ENCODE measurements at places on chromosomes 1 and 21.
A peak's percentile ranks its signal among the peaks of the same experiment; 100 is the strongest.

DNA sequence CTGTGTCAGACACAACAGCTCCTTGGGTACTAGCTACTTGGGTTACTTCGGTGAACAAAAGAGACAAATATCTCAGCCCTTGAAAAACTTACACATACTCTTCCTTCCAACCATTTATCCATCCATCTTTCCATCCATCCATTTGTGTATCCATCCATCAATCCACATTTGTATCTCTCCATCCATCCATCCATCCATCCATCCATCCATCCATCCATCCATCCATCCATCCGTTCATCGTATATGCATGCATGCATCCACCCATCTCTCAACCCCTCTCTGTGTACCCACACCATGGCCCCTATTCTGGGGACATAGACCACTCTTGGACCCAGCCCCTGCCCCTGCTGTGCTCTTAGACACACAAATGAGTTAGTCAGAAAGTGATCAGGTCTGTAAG, 40.2 kb downstream of the FAAH start:
- no peak for DNase-seq

DNA sequence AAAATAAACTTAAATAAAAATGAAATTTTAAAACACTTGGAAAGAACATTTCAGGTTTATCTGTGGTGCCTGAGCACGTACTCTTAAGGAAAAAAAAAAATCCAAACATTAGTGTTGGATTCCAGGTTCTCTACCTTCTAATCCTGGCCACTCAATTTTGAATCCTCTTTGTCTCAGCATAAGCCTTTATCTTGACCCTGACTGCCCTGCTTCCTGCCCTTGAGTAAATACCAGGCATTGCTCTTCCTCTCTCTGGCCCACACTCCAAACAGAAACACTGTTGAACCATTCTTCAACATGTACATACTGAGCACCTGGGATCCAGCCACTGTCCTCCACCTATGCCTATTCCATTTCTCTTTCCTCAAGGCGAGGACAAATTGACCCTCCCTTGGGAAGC, 11.4 kb upstream of the VANGL1 start:
- DNase-seq: no peak

GRCh38 chr1:238789916-238790667, 596.3 kb upstream of the CHRM3 start:
- DNase-seq: no peak

DNA sequence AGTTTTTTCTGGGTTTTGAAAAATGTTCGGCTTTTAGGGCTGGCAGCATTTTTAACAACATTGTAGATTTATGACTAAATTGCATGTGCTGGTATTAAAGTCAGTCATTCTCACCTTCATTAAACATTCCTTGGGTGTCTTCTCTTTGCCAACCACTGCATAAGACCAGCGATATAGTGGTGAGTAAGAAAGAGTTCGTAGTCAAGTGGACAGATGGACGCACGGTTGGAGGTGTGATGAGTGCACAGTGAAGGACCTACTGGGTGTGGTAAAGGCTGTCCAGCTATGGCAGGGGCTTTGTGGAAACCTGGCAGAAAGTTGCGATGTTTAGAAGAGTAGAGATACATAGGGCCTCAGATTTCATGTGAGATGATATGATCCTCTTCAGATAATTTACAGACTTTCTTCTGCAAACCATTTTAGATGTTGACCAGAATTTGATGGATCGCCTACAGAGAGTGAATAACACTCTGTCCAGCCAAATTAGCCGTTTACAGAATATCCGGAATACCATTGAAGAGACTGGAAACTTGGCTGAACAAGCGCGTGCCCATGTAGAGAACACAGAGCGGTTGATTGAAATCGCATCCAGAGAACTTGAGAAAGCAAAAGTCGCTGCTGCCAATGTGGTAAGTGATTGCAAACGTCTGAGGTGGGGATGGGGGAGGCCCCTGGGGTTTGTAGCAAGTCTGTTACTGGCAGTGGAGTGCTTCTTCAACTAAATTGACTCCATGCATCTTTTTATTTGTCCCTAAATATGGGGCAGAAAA, 56.0 kb upstream of the LAMC2 start:
- DNase-seq: no peak

DNA sequence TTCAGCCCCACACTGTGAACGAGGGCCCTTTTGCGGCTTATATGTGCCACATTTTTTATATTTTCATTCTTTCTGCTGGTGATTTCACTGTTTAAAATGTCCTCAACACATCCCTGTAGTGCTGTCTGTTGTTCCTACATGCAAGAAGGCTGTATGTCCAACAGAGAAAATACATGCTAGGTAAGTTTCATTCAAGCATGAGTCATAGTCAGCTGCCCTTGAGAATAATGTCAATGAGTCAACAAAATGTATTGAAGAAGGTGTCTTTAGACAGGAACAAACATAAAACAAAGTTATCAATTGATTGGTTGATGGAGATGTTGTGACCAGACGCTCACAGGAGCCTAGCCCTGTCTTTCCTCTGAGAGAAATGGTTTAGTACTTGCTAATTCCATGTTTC, 553.4 kb downstream of the PLPP3 start:
- DNase-seq: no peak

- DNase-seq: no peak
Observed at GRCh38 chr1:109768820-109769219, 5.1 kb upstream of the EPS8L3 start.

GRCh38 chr1:147204080-147204479, 21.1 kb downstream of the FMO5 start:
- DNase-seq: peak; percentile 10

- no peak for DNase-seq
Observed at GRCh38 chr1:226337276-226337875, 28.4 kb upstream of the LIN9 start.

DNA sequence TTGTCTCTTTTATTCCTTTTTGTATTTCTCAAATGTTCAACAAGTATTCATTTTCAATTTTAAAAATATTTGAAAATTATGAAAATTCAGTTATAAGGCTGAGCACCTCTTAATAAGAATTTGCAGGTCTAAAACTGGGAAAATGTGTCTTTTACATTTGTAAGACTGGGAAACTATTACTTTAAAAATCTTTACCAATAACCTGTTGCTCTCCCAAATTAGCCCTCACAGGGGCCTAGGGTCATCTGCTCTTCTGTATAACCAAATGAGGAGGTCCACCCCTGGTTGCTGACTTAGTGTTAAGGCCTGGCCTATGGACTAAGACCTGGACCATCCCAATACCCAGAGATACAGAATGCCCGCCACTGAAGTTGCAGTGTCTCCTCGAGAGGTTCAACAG, 280.5 kb downstream of the PLPP3 start:
- no peak for DNase-seq

DNA sequence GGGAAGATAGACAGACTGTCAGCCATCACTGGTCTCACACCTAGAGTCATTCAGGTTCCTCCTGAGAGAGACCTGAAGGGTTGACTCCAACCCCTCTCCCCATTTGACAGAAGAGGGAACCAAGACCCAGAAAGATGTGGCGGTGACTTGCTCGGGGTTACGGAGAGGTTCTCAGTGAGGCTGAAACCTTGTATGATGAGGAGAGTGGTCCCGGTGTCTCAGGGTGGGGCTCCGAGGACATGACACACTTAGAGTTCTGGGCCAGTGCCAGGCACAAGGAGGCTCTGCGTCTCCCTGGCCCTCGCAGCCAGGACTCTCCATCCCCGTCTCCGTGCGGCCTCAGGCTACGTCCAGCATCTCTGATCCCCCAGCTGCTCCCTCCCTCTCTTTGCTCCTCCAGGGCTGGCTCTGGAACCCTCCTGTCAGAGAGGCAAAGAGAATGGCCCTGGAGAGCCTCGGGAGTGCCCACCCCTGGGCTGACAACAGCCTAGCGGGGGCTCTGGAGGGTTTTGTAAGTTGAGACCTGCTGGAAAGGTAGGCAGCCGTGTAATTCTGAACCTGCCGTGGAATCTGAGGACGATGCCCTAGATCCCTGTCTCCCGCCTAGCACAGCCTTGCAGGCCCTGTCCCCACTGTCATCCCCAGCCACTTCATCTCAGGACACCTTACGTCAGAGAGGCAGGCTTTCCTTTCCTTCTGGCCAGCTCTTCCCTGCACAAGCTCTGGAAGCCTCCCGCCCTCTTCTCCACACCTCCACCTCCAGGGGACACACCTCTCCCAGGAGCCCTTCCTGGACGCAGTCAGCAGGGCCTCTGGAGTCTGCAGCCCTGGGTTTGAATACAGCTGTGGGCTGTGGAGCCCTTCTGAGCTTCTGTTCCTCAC, 4.1 kb downstream of the EFHD2 start:
- no peak for DNase-seq

DNA sequence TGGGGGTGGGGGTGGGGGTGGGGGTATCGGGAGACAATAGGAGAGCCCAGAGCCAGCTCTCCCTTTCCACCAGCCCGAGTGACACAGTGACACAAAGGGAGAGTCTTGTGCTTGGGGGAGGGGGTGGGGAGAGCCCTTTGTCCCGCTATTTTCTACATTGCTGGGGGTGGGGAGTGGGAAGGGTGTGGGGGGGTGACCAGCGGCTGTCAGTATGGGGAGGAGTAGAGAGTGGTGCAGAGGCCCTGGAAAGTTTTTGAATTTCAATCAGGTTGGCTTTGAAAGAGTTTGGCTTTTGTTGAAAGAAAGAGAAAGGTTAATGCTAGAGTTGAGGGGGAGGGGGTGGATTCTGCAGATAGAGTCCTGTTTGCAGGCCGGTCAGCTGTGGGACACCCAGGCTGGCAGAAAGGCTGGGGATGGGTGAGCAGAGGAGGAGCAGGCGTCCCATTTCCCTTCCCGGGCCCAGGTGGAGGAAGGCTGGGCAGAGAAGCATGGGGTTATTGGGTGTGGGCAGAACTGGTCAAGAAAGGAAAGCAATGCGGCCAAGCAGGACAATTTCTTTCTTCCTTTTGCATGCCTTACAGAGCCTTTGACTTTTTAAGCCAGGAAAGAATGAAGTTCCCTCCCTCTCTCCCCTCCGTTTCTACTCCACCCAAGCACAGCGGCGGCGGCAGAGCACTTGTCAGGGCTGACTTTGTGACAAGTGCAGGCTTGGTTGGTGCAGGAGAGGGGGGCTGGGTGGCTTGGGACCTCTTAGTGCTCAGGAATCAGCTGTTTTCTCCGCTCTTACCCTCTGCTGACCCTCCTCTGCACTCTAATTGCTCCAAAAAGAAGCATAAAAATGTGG, 96.2 kb downstream of the RNF220 start:
- no peak for DNase-seq

DNA sequence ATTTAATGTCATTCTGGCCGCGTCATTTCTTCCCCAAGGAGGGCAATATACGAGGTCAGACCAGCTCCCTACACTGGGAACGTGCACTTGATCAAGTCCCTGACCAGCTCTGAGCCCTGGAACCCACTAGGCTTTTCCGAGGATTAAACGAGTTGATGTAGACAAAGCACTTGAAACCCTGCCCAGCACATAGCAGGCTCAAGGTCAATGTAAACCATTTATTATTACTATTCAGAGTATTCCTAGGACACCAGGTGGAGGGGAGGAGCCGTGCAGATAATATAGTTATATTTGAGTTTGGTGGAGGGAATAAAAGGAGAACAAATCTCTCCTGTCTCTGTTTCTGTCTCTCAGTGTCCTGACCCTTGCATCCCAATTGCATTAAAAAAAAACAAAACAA, 174.1 kb upstream of the IGSF21 start:
- no peak for DNase-seq

DNA sequence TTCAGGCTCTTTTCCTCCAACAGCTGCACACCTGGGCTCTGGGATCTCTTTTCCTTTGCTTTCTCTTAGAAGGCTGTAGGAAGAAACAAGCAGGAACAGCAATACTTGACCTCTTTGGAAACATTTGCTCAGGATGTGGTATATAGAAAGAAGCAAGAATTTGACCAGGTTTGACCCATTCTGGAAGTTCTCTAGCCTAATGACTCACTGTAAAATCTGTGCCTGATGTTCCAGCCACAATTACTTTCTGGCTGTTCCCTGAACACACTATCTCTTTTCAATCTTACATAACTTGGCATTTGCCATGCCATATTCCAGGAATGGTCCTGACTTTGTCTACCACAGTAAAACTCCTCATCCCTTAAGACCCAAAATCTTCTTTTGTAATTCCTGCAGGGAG, 419.9 kb upstream of the DAB1 start:
- DNase-seq: no peak

GRCh38 chr1:71809085-71809484, 473.3 kb downstream of the NEGR1 start:
- no peak for DNase-seq

- DNase-seq: peak; percentile 13
Observed at GRCh38 chr1:45850017-45850416, 46.6 kb downstream of the MAST2 start.

- DNase-seq: peak; percentile 84
Observed at GRCh38 chr1:204975568-204976235, 67.3 kb upstream of the CNTN2 start.

- DNase-seq: no peak
Observed at GRCh38 chr1:67648582-67649326, 36.2 kb upstream of the GADD45A start.

DNA sequence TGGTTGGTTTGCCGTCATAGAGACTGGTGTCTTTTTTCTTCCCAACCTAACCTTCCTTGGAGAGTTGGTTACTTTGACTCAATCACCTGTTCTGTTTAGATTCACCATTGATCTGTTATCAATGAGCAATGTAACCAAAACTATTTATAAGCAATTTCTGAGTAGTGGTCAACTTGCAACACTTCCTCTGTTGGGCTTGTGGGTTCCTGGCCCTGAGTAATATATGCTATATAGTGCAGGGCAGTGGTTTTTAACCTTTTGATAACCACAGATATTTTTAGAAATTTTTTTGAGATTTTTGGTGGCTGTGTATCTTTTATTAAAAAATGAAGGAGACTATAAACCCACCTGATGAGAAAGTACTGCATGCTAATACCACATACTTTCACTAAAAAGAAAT, 9.4 kb upstream of the XCL1 start:
- DNase-seq: peak; percentile 6

Data from hematopoietic multipotent progenitor cell treated with erythropoietin and hydrocortisone succinate and interleukin-3 and kit ligand, for 6 days (in vitro differentiated cells).